Left renal cortex interstitium (tissue), 4 donors: ENCODE measurements at places on chromosomes 4 and X. TPM values are rescaled to one million over a fixed set of nuclear protein-coding genes. Genes with fewer than 3 reads are reported as not detected.

The PWWP3B gene
- polyA plus RNA-seq, result 3.1 TPM

The NHS gene
- polyA plus RNA-seq, result 22.7 TPM

The ADH7 gene
- not detected for polyA plus RNA-seq

The KCND1 gene
- polyA plus RNA-seq, result 3.0 TPM

The GABRG1 gene
- polyA plus RNA-seq, result 0.16 TPM

The TRIM60 gene
- not detected for polyA plus RNA-seq

The DDIT4L gene
- polyA plus RNA-seq, result 2.5 TPM
